ENCODE measurements at places on chromosomes 4 and X.

DNA sequence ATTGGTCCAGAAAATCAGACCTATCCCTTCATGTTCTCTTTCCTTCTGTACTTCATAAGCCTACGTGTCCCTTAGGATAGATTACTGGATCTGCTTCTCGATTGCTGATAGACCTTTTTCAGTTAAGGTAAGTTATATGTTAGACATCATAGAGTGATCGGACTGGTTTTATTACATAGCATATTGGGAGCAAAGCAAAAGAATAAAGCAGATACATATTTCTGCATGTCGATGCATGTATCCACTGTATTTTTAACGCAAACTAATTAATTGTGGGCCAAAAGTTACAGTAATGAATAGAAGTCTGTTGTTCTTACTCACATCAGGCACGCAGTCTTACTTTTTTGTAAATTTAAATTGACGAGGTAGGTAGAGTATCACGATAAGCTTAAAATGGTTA, 106.4 kb downstream of the SLIT2 start:
- no peak for DNase-seq

- DNase-seq = no peak
Measured at GRCh38 chrX:76202471-76202870, 29.6 kb downstream of the PBDC1 start.

- DNase-seq = no peak
Measured at GRCh38 chr4:184461711-184462441, 12.5 kb downstream of the IRF2 start.

- DNase-seq = no peak
Measured at GRCh38 chr4:135244056-135244455, 1042.5 kb upstream of the PABPC4L start.

DNA sequence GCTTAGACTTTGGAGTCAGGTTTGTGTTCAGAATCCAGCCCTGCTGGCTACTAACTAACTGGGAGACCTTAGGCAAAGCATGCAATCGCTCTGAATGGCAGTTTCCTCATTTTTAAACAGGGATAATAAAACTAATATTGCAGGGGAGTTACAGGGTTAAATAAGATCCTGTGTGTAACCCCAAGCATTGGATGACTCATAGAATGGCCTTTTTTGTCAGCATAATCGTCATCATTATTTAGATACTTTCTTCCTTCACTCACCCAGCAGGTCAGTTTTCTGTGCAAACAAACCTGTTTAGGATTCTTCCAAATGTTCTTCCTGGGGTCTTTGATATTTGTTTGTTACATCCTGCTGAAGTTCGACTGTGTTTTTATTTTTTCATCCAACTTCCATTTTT, 208.2 kb downstream of the EVC2 start:
- DNase-seq = no peak

GRCh38 chr4:184384810-184385557, 89.4 kb downstream of the IRF2 start:
- no peak for DNase-seq

DNA sequence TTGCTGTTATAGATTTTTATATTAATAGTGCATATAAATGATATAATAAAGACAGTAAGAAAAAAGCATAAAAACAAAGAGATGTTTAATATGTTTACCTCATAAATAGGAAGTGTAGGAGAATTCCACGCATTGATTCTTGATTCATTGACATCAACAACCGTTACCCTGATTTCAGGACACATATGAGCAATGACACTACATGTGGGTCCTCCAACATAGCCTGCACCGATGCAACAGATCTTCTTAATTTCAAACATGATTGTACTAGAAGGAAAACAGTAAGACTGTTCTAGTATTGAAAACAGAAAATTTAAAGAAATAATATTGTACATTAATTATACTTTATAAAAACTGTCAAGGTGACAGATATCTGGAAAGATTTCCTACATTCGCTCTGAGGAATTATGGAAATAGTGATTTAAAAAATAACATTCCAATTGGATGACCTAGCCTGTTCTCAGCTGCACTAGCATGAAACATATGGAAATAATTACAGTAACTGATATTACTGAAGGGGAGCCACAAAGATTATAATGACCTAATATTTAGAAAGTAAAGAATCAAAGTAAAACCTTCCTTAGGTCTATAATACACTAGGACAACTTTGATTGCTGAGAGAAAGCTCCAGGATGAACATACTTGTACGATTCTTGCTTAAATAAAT, 5.9 kb downstream of the UGDH start:
- no peak for DNase-seq

- DNase-seq = no peak
Measured at GRCh38 chr4:118775405-118775804, 60.5 kb downstream of the SEC24D start.

DNA sequence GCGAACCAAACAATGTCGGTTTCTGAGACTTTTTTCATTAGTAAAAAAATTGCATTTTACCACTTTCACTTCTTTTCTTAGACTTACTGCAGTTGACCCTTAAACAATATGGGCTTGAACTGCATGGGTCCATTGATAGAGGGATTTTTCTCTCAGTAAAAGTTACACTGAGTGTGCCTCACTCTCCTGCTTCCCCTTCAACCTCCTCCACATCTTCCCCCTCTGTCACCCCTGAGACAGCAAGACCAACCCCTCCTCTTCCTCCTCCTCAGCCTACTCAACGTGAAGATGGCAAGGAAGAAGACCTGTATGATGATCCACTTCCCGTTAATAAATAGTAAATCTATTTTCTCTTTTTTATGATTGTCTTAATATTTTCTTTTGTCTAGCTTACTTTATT, 43.4 kb downstream of the TEC start:
- no peak for DNase-seq

GRCh38 chr4:156998500-156999174, 27.0 kb upstream of the PDGFC start:
- DNase-seq = no peak

DNA sequence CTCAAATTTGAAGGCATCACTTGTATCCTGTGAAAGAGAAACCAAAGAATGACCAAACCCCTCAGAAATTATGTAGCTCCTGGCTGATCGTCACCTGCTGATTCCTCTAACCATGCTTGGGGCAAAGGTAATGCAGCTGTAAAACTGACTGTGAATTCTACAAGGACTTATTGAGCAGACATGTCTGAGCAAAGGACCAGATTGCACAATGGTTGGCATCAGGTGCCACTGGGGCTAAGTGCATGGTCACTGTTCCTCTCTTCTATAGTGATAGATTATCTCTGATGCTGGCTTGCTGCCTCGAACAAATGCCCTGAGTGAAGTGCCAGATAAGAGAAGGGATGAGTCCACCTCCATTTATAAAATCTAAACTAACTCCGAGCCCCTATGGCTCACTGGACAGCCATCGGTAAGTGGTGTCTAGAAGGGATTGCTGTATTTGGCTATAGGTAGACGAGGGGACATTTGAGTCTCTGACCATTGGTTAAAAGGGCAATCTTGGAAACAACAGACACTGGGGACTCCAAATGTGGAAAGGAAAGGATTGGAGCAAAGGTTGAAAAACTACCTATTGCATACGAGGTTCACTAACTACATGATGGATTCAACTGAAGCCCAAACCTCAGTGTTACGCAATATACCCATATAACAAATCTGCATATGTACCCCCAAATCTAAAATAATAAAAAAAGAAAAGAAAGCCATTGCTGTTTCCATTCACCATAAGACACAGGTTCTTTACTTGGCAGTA, 110.7 kb upstream of the IGSF1 start:
- no peak for DNase-seq

DNA sequence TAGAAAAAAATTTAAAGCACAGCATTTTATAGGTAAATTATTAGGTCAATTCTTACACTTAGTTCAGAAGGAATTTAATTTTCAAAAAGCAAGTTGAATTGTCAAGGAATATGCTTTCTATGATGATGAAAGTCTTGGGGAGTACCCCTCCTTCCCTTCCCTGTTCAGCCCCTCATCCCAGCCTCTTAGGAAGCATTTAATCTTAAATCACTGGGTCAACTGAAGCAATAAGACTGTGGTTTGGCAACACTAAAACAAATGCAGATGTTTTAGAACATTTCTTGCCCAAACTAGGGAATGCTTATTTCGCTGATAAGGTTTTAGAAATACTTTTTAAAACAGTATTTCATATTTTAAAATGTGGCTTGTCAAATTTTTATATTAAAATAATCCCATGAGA, 19.1 kb upstream of the ARSJ start:
- no peak for DNase-seq

DNA sequence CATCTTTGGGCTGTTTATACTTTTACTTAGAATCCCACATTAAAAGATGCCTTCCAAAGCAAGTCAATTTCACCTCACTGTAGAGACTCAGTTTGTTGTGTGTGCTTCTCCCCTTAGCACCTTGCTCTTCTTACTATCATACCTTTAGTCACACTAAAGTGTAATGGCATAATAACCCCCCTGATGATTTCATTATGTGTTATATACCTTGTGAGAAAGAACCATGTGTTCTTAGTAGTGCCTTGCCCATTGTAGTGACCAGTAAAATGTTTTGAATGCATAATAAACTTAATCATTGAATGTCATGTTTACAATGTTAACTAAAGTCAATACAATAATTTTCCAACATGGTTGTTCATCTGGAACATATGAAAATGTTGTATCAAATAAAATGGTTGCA, 1621.9 kb downstream of the PCDH7 start:
- DNase-seq = no peak

DNA sequence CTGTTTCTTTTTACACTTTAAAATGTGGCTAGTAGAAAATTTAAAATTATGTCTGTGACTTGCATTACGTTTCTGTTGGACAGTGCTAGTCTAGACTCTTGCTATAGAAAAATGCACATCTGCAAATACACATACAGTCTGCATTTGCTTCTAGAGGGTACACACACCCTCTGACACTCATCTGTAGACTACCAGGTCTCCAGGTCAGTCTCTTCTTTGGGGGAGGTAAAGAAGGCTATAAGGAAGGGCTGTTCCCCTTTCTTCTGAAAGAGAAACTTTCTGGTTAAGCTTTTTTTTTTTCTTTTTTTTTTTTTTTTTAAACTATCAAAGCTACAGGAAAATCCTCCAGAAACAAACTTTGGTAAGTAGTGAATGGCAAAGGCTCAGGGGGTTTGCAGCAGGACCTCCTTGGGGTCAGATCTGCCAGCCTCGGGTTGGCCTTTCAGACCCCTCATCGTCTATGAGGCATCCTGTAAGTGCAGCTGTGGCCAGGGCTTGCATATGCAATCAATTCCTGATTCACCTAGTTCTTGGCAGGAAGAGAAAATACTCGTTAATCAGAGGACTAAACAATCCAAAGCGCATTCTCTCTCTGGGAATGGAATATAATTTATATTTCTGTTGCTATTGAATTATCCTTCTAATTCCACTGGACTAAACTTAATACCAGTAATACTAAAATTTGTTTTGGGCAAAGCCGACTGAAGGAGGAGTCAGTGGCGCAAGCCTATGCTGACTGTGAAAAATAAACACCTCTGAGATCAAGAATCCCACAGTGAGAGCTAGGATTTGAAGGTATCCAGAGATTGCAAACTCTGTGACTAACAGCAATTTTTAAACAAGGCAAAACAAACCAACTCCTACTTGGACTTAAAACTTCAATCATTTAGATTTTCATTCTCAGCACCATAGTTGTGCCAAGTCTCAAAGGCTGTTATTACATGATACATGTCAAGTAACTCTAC, 109.3 kb upstream of the TBC1D9 start:
- DNase-seq = no peak

- no peak for DNase-seq
Measured at GRCh38 chrX:69107231-69107739, 58.0 kb downstream of the PJA1 start.

- DNase-seq = no peak
Measured at GRCh38 chr4:2284934-2285612, 23.2 kb upstream of the MXD4 start.

DNA sequence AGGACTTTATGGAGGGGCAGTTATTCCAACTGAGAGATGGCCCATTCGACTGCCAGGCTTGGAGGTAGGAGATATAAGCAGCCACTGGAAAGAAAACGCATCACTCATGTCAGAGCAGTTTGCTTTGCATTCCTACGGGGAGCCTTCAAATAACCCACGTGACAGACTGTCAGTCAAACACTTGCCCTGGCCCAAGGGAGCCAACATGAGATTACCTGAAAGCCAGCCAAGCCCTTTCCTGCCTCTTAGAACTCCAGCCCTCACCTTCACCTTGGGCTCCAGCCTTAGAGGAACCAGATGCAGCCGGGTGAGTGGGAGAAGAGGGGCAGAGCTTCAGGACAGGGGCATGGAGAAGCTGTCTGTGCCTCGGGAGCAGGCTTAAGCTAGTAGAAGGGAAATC, 95.3 kb upstream of the CXCL13 start:
- no peak for DNase-seq

DNA sequence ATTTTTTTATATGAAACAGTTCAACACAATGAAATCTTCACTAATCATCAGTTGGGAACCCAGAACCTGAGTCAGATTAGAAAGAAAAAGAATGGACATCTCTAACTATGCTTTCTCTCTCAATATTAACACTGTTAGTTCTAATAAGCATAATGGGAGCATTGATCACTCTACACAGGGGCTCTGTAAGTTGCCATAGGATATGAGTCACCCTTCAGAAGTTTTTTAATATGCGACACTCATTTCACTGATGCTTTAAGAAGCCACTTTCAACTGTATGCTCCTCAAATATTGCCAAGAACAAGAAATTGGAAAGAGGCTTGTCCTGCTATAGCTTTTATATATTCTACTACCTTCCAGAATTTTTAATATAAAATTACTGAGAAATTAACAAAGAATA, 187.0 kb downstream of the AASDH start:
- no peak for DNase-seq

DNA sequence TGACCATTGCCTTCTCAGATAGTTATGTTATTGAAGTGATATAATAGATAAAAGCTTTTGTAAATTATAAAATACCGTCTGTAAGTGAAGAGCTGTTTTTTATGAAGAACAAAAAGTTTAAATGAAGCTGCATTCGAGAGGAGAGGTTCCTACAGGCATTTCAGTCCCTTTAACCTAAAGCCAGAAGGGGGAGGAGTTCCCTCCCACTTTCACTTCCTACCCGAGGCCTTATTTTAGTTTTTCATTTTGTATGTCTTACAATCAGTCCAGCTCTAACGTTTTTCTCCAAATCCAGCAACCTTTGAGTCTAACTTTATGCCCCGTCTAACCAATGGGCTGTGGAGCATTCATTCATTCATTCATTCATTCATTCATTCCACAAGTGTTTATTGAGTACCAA, 16.5 kb upstream of the SOX3 start:
- DNase-seq = no peak

DNA sequence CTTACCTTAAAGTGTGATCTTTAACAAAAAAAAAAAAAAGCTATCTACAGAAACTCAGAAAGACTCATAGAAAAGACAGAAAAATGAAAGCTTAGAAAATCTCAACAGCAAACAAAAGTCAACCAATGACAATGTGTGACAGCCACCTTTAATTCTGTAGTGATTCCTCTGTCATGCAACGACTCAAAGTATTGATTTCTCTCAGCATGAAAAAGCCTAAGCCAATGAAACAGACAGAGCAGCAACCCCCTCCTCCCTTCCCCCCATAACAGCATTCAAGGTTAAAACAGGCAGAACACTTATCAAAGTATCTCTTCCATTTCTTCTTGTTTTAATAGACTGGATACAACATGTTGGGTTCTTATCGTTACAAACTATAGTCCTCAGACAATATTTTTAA, 112.5 kb downstream of the MAB21L2 start:
- no peak for DNase-seq

GRCh38 chrX:20740443-20740842, 473.7 kb upstream of the RPS6KA3 start:
- no peak for DNase-seq

GRCh38 chr4:28481565-28481964, 1620.9 kb downstream of the STIM2 start:
- no peak for DNase-seq

- DNase-seq = no peak
Measured at GRCh38 chr4:133151691-133152329, 2.7 kb downstream of the PCDH10 start.

- no peak for DNase-seq
Measured at GRCh38 chr4:11287055-11287454, 141.6 kb downstream of the HS3ST1 start.
